ENCODE measurements at places on chromosomes 11 and 22.
A peak's percentile ranks its signal among the peaks of the same experiment; 100 is the strongest.

- DNase-seq: no peak
Measured at GRCh38 chr11:94417386-94417987, 16.3 kb upstream of the GPR83 start.

- no peak for DNase-seq
Measured at GRCh38 chr11:25943777-25944661, 387.9 kb upstream of the ANO3 start.

GRCh38 chr11:99554232-99554903 lies 533.6 kb downstream of the CNTN5 start:
- DNase-seq: no peak

DNA sequence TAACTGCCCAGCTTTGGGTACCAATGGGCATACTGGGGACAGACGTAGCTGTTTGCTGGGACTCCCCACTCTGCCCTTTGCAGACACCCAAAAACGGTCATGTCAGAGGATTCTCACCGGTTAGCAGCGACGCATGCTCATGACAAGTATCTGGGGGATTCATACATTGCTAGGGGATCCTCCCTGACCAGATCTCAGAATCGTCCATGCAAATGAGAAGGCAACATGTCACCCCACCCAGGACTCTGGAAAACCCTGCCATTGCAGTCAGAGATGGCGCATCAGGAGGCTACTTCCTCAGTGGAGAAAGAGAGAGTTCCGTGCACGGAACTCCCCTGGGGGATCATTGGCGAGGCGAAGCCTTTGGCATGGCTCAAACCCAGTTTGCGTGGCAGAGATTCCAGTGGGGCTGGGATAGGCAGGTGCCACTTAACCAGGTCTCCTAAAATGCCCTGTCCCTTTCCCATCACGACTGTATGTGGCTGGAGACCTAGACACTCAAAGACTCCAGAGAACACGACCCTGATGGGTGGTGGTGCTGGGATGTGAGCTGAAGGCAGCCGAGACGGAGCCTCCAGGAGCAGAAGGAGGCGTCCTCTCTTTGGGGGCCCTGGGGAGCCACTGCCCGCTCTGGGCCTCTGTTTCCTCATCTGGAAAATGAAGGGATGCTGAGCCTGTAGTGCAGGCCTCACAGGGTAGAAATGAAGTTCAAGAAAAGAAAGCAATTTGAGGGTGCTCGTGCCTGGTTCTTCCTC lies 4.9 kb downstream of the RGL4 start:
- no peak for DNase-seq

DNA sequence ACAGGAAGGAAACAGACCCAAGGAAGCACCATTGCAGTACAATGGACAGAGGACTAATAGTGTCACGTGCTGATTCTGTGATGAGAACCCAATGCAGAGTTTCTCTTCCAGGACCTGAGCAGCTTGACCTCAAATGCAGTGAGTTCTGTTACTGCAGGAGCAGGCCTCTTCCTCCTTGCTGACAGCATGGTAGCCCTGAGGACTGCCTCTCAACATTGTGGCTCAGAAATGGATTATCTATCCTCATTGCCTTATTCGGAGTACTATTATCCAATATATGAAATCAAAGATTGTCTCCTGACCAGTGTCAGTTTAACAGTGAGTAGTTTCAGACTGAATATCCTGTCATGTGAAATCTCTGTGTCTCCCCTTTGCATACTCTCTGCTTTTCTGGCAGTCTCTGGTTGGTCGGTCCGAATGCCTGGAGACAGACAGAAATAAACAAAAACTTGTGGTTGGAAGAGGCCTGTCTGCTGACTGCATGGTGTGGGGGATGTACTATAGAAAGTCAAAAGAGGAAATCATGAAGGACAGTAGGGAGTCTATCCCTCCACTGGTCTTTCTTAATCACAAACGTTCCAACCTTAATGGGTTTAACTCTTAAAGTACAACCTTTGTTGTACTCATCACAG lies 6.9 kb upstream of the MS4A14 start:
- no peak for DNase-seq

- no peak for DNase-seq
Measured at GRCh38 chr22:43985532-43985931, 30.3 kb downstream of the SAMM50 start.

GRCh38 chr11:1882265-1883238 lies 9.1 kb downstream of the PRR33 start:
- peak; percentile 88 for DNase-seq

DNA sequence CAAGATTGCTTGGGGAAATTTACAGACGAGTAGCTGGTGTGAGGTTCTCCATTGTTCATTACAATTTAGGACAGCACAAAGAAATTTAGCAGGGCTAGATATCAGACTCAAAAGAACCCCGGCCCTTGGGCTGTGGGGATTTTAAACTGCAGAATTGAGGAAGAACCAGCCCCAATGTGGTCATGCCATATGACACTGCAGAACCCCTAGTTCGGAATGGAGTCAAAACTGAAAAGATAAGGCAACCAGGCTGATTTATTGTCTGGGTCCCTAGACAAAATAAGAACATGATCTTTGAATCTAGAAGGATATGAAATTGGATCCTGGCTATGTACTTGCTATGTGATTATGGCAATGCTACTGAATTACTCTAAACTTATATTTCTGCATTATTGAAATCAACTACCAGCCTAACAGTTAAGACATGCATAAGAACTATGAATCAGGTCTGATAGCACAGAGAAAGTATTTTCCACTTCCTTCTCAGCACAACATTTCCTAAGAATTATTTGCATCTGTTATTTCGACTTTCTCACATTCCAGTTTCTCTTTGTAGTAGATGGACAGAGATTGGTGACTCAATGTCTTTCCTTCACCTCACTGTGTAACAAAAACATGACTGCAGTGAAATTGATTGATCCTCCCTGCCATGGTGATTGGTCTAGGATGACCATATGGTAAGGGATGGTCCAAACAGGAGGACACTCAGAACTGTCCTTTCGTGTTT lies 13.2 kb downstream of the MMP3 start:
- DNase-seq: no peak

GRCh38 chr11:92811341-92811740 lies 158.1 kb upstream of the MTNR1B start:
- DNase-seq: no peak

DNA sequence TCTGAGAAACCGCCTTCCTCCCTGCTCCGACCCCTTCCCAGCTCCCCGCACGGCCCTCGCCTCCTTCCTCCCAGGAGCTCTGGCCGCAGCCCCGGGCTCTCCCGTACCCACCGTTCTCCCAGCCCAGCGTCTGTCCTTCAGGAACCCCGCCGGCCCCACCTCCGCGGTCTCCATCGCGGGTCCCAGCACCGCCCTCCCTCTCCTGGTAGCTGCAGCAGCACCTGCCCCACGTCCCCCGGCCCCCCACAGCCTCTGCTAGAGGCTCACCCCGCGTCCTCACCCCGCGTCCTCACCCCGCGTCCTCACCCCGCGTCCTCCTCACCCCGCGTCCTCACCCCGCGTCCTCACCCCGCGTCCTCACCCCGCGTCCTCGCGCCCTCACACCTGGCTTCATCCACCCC lies 85.9 kb downstream of the WNT7B start:
- no peak for DNase-seq

DNA sequence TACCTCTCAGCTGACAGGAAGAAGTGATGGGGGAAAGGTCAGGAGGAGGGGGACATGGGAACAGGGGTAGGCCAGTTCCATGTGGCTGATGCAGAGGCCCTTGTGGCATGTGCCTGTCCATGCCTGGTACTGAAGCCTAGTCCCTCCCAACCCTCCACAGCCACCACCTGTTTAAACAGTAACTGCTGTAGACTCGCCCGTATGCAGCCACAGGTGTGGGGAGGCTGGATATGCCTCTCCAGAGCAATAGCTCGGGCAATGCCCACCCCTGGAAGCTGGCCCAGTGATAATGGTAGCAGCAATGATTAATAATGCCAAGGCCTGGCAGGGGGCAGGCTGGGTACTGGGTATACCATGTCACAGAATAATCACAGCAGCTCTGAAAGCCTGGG lies 2.3 kb downstream of the SMTN start:
- no peak for DNase-seq

DNA sequence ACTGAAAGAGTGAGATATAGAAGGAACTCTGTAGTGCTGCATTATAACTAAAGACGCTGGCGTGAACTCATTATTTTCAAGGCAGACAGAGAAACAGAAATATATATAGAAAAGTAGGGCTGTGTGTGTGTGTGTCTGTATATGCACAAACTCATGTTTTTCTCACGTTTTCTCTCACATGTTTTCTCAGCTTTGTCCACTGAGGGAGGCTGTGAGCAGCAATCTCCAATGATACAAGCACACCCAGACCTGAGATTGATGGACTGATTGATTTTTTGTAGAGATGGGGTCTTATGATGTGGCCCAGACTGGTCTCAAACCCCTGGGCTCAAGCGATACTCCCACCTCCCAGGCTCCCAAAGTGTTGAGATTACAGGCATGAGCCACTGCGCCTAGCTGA lies 122.5 kb downstream of the SERGEF start:
- DNase-seq: no peak

GRCh38 chr22:20531404-20532201 lies 24.2 kb downstream of the MED15 start:
- DNase-seq: no peak

DNA sequence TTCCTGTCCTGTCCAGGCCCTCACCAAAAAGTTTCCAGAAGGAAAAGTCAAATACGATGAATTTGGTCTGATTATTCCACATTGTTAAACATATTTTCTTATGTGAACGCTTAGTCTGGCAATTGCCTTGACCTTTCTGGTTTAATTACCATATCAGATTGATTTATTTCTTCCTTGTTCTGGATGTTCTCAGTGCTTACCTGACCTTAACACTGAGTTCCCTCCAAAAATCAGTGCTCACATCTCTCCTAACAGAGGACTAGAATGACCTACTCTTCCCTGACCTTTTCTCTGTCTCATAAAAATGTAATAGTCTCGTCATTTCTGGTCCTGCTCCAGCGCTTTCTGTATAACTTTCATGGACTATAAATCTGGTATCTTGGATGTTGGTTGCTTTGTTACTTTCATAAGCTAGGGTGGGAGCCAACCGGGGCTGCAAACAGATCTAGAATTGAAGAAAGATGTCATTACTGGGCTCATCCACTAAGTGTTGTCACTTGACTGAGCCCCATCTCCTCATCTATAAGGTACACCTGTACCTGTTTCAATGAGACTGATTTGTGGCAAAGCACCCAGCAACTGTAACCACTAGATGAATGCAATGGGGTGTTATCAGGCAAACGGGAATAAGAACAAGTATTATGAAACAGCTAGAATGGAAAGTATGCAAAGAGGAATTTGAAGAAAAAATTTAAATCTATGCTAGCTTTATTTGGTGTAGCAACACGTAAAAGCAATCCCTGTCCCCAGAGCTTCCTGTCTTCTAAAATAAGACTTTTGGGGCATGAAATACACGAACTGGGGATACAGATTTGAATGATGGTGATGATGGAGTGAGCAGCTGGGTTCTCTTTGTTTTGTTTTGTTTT lies 2.4 kb downstream of the FADS2 start:
- DNase-seq: no peak

DNA sequence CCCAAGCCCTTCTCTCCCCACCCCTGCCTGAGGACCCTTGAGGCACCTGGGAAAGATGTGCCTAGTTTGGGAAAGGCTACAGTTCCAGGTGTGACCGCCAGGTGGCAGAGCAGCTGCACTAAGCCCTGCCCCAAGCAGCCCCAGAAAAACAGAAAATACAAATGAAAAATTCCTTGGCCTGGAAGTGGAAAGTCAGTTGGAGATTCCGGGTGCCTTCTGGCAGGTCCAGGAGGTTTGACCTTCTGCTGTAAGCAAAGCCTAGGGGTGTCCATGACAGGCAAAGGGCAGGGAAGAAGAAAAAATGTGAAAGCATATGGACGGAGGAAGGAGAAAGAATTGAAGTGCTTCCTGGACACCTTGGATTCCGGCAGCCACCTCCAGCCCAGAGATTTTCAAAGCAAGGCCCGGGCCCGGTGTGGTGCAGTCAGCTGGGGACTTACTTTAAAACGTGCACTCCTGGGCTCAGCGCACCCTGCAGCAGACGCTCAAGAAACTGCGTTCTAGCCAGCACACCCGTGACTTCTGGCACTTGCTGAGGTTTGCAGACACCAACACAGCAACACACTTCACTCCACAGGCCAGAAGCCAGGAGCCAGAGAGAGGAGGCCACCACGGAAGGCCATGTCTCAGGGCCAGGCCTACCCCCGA lies 37.3 kb upstream of the SLC22A12 start:
- peak; percentile 42 for DNase-seq

DNA sequence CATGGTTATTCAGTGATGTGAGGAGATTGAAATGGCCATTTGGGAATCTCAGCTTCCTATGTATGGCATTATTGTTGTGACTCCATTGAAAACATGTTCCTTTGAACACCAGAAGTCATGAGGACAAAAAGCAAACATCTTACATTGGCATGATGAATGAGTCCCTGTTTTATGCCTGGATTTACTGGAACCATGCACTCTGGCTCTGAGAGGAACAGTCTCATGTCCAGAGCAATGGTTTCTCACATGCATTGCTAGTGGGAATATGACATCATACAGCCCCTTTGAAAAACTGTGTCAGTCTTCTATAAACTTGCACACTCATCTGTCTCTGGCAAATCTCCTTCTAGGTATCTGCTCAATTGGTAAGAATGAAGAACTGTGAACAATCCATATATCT lies 3.4 kb upstream of the KDM4F start:
- DNase-seq: no peak

DNA sequence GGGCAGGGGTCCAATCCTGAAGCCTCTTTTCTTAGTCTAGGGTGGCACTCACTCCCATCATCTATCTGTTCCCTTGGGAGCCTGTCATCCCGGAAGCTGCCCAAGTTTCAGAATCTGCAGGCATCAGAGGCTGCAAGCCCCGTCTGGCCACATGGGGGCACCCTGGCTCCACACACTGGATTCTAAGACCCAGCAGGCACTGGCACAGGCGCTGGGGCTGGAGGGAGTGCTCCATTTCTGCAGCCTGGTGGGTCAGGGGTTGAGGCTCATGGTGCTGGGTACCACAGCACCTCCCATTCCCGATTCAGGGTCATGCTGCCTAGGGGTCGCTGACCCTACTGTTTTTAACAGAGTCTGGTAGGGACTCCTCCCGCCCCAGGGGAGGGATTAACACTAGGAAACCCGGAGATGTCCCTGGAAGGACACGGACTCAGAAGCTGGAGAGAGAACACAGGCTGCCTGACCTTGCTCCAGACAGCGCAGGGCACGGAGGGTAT lies 243.9 kb upstream of the SYN3 start:
- peak; percentile 74 for DNase-seq

DNA sequence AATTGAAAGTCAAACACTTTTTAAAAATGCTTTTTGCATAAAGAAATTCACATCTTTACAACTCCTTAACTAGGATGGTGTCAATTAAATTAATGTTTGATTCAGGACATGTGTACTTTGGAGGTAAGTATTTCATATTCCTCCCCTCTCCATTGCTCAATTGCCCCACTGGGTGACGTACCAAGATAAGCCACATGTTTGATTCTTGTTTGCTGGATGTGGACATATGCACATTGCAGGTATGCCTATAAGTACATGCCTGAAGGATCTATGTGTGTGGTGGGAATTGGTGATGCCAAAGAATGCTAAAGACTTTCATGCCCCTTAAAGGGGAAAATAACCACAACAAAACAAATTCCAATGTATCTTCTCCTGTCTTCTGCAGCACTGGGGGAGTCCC lies 5.8 kb downstream of the CD44 start:
- no peak for DNase-seq

GRCh38 chr11:61007383-61007955 lies 36.0 kb downstream of the CD6 start:
- DNase-seq: no peak

- peak; percentile 12 for DNase-seq
Measured at GRCh38 chr11:124174001-124174583, 9.1 kb upstream of the OR10D3 start.
